Frontal cortex (tissue), 4 donors: ENCODE measurements at places on chromosomes 1 and 21. TPM values are rescaled to one million over a fixed set of nuclear protein-coding genes. Genes with fewer than 3 reads are reported as not detected.

The LORICRIN gene
- total RNA-seq, result not detected

The TINAGL1 gene
- total RNA-seq, result 1.2 TPM

The AMPD1 gene
- not detected for total RNA-seq

The SPATA45 gene
- 2.0 TPM for total RNA-seq

The HPCAL4 gene
- total RNA-seq, result 75.4 TPM

The BCAN gene
- 52.2 TPM for total RNA-seq

The HSD3B2 gene
- not detected for total RNA-seq

The MEGF6 gene
- 5.3 TPM for total RNA-seq

The PTGS2 gene
- total RNA-seq, result 2.4 TPM

The IGSF9 gene
- total RNA-seq, result 5.3 TPM

The RHOU gene
- 46.1 TPM for total RNA-seq

The PROK1 gene
- total RNA-seq, result not detected
